NCI-H2171 treated with DMSO at 0.1 percent for 48 hours (cell line): ENCODE measurements at places on chromosomes 16 and 17.
A peak's percentile ranks its signal among the peaks of the same experiment; 100 is the strongest.

DNA sequence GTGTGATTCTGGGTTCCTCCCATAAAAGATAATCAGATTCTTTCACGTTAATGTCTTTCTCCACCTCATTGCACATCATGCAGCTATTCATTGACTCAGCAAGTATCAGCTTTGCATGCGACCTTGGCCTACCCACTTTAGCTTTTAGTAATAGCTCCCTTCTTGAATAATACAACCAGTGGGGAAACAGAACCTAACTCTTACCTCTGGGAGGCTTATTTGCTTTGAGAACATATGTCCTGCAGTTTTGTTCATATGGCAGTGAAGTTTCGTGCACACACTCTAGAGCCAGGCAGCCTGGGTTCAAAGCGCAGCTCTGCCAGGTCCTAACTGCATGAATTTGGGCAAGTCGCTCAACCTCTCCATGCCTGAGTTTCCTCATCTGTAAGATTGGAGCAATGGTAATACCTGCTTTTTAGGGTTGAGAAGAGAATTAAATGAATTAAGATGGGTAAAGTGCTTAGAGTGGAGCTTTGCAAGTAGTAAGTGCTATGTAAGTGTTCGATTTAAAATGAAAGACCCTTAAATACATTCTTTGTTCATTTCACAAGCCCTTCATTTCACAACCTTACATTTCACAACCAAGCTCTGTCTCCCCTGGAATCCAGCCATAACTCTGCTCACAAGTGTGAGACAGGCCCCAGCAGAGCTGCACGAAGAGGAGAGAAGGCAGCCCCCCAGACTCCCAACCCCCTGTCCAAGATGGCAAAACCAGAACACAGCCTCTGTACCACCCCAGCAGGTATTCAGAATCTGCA, 29.3 kb downstream of the MAPT start:
- no peak for DNase-seq

GRCh38 chr16:82384949-82385348, 214.9 kb upstream of the MPHOSPH6 start:
- DNase-seq = no peak

DNA sequence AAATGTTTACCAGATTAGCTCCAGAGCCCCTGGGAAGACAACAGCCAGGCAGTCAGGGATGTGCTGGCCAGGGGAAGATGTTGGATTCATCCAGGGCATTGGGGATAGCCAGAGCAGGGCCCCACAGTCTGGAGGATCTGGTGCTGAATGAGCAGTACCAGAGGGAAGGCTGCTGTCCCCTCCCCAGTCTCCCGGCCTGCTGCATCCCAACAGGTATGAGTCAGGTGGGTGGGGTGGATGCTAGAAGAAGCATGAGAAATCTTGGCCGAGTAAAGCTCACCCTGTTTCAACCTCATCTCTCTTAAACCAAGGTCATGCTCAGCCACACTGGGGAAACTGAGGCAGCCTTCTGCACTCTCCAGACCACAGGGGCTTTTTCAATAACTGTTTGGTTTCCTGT, 71.9 kb upstream of the SEC14L1 start:
- no peak for DNase-seq

DNA sequence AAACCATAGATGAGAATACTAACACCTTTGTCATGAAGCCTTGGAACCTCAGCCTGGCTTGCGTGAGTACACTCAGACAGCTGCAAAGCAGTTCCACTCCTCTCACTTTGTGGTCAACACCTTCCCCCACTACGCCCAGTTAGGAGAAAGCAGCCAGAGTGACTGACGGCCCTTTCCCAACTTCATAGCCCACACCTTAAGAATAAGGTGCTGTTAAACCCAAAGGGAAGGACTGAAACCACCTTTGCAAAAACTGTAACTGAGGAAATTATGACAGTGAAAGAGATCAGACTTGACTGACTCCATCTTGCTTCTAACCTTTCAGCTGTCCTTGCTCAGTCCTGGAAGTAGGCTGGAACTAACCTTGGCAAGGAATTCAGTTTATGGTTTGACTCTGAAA, 13.7 kb downstream of the N4BP1 start:
- DNase-seq = no peak

- DNase-seq = no peak
Measured at GRCh38 chr16:66717776-66718175, 21.2 kb upstream of the CMTM4 start.

DNA sequence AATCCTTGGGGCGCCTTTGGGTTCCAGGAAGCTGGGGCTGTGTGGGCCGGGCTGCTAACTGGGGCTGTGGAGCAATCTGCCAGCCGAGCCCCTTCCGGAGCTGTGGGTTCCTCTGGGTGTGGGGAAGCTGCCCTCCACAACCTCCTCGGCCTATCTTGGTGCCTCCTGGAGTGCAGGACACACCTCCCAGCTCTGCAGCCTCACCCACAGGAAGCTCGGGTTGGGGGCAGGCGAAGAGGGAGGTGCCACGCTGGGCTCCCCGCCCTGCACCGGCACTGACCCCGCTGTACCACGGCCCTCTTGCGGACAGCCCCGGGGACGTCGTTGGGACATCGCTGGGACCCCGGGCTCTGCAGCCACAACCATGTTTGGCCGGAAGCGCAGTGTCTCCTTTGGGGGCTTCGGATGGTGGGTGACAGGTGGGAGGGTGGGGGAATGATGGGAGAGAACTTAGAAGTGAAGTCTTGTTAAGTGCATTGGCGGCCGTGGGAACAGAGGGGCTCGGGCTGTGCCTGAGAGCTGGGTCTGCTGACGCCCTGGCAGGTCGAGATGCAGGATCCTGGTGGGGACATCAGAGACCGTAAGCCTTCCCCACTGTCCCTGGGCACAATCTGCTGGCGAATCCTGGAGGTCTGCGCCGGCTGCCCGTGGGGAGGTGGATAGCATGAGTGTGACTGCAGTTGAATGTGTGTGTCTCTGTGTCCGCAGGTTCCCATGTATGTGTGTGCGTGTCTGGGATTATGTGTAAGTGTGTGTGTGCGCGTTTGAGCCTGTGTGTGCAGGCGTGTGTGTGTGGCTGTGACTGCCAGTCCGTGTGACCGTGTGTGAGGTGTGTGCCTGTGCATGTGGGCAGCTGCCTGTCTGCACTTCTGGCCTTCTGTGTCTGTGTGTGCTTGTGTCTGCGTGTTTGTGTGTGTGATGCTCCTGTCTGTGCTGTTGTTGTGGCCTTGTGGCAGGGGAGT, at the start of gene RAP1GAP2:
Gene RAP1GAP2 (plus strand): TSS at position 275 of the 962 bp plus-strand sequence. CDS start 90 bp downstream, at position 365.
- DNase-seq = no peak

- DNase-seq = peak; percentile 6
Measured at GRCh38 chr17:56499799-56500388, 93.6 kb upstream of the NOG start.

DNA sequence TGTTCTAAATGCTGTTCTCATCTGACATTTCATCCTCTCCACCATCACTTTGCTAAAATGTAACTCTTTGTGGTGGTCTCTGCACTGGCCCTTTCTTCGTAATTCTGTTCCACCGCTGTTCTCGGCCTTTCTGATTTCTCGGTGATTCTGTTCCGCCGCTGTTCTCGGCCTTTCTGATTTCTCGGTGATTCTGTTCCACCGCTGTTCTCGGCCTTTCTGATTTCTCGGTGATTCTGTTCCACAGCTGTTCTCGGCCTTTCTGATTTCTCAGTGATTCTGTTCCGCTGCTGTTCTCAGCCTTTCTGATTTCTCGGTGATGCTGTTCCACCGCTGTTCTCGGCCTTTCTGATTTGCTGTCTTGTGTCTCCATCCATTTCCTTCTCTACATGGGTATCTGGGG, 12.3 kb downstream of the FOXF1 start:
- DNase-seq = no peak

DNA sequence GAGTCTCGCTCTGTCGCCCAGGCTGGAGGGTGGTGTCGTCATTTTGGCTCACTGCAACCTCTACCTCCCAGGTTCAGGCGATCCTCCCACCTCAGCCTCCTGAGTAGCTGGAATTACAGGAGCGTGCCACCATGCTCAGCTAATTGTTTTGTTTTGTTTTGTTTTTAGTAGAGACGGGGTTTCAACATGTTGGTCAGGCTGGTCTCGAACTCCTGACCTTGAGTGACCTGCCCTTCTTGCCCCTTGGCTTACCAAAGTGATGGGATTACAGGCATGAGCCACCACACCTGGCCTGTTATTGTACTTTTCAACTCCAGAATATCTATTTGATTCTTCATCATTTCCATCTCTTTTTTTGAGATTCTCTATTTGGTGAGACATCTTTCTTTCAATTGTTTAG, 9.0 kb upstream of the ADORA2B start:
- DNase-seq = no peak

DNA sequence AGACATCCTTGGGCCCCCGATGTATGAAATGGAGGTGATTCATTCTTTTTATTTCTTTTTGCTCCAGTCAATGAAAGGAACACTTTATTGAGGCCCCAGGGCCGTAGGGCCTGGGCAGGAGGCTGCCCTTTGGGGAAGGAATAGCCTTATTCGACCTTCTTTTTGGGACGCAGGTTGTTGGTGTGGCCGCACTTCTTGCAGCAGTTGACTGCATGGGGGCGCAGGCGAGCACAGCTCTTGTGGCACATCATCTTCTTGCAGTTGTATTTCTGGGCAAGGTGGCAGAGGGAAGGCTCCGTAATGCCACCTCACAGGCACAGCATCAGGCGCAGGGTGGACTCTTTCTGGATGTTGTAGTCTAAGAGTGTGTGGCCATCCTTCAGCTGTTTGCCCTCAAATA, 50.9 kb downstream of the SIAH1 start:
- no peak for DNase-seq

GRCh38 chr17:74566132-74566753, 1.1 kb downstream of the CD300H start:
- DNase-seq = peak; percentile 21

- no peak for DNase-seq
Measured at GRCh38 chr16:27922433-27922832, 141.1 kb downstream of the GSG1L start.

DNA sequence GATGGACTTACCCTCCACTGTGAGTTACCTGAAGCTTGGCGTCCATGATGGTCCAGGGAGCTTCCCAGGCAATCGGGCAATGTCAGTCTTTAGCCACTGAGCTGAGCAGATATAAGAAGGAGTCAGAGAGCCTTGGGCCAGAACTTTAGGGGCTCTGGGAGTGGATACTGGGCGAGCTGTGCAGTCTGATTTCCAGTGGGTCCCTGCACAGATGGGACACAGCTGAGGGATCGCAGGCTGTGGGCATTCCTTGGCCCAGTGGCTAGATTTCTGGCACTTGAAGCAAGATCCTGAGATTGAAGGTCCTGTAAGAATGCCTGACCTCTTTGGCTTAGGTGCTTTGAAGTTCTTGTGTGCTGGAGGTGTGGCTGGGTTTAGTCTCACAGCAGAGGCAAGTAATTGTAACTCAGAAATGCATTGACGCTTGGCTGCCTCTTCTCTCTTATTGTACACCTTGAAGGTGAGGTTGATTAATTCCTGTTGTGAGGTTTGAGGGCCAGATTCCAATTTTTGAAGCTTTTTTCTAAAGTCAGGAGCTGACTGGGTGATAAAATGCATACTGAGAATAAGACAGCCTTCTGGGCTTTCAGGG, 2283.8 kb downstream of the TP53TG3F start:
- DNase-seq = no peak

DNA sequence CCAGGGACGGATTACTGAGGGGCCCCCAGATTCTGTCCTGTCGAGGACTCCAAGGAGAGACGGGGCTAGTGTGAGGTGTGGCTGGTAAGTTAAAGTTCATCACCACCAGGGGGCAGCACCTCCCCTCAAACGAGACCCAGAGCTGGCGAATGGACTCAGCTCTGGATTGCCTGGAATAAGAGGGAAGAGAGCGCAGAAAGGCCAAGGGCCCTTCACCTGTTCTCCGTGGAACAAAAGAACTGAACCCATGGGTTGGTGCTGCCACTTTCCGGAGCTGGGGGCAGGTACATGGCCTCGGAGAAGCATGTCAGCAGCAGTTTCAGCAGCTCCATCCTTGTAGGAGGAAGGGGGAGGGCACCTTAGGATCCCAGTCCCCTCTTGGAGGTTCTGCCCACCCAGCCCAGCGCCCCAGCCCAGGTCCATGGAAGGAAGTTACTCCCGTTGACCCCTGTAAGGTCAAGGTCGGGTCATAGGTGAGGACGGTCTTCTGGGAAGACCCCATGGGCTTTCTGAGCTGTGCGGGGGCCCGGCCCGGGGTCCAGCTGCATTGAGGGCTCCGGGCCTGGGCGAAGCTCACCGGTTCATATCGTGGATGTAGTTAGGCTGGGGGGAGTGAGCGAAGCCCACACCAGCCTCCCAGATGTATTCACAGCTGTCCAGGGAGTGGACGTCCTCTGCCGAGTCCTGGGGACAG, 10.8 kb downstream of the HID1 start:
- peak; percentile 80 for DNase-seq

DNA sequence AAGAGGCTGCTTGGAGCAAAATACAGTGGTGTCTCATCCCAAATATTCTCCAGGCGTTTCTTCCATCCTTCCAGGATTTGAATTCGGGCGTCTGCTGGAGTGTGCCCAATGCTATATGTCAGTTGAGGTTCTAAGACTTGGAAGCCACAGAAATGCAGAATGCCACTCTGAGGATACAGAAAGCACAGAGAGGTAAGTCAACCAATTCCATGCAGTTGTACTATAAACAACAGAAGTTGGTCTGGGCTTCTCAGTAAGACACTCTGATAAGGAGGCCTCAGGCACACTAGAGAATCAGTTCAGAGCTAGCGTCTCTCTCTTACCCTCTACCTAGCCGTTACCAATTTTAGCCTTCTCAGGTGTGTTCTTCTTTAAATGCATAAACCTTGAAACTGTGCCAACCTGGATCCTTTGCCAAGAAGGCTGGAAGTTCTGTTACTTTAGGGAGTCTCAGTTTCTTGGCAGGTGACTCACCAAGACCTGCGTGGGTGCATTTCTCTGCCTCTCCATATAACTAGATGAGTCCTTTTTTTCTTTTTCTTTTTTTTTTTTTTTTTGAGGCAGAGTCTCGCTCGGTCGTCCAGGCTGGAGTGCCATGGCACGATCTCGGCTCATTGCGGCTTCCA, 15.1 kb downstream of the NQO1 start:
- DNase-seq = no peak

DNA sequence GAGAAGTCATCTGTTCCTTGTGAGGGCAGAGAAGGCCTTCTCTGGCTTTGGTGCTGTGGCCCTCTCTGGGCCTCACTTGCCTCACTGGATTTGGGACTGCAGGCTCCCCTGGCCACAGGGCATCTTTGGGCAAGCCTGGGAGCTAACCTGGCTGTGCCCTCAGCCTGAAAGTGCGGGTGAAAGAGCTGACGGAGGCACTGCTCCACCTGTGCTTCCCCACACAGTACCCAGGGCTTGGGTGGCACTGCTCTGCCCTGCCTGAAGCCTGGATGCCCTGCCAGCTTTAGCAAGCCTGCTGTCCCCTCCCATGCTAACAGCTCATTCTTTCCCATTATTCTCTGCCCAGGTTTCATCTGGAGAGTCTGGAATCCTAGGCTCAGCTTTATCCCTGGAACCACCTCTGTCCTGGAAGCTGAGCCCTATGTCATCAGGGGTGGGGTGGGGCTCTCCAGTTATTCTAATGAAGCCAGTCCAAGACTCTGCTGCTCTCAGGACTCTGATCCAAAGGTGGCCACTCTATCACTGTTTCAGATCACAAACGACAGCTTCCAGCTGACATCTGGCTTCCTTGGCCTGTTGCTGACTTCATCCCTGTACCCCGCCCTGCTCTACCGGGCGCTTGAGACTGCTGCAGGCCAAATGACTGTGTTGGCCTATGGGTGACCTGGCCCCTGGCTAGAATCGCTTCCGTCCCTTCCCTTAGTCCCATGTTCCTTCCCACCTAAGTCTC, 29.3 kb downstream of the HIC1 start:
- no peak for DNase-seq

GRCh38 chr16:57203451-57203850, 17.3 kb downstream of the RSPRY1 start:
- no peak for DNase-seq

- no peak for DNase-seq
Measured at GRCh38 chr17:77498791-77499698, 358.3 kb downstream of the SEC14L1 start.

GRCh38 chr16:58497468-58497867, 2.5 kb upstream of the NDRG4 start:
- no peak for DNase-seq
